ENCODE measurements at places on chromosomes 2 and 18.

GRCh38 chr2:167254721-167255120, 366.4 kb downstream of the XIRP2 start:
- DNase-seq: no peak

DNA sequence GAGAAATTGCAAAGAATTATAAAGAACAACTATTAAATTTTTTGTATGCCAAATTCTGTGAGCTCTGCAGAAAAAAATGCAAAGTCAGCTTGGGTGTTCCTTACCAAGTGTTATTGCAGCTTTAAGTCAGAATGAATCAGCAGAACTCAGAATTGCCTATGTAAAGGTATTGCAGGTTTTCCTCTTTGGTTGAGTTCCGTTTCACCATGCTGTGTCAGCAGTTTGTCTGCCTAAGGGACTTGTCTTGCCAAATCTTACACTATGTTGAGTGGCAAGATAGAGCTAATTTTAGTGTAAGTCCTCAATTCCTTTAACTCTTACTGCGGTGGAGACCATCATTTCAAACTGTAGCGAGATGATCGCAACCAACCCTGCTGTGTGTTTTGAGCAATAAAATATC, 38.8 kb downstream of the ADAM23 start:
- DNase-seq: no peak

DNA sequence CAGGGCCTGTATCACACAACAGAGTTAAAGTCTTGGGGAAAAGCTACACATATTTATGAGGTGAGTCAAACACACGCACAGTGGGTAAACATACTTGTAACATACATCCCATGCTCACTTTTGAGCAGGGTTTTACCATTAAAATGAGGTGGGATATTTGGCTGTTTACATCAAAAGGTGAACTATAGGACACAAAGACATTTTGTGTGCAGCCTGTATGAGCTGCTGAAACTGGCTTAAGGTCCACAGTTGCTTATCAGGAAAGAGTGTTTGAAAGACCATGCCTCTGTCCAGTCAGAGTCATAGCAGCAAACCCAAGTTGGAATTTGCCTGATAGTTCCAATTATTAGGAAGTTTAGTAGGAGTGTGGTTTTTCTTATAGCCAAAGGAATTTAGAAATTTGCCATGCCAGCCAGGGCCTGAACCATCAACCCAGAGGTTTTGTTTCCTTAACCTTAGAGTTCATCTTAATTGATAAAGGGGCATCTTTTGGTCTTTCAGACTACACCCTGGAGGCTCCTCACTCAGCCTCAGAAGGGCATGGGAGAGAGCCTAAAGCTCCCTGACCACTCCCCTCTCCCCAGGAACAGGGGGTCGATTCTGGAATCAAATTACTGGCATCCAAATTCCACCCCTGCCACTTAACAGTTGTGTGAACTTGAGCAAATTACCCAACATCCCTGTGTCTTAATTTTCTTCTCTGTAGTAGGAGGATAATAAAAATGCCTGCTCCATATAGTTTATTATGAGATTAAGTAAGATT, 29.9 kb upstream of the L3MBTL4 start:
- DNase-seq: no peak

- no peak for DNase-seq
Observed at GRCh38 chr18:63322908-63323634, 3.5 kb upstream of the BCL2 start.

DNA sequence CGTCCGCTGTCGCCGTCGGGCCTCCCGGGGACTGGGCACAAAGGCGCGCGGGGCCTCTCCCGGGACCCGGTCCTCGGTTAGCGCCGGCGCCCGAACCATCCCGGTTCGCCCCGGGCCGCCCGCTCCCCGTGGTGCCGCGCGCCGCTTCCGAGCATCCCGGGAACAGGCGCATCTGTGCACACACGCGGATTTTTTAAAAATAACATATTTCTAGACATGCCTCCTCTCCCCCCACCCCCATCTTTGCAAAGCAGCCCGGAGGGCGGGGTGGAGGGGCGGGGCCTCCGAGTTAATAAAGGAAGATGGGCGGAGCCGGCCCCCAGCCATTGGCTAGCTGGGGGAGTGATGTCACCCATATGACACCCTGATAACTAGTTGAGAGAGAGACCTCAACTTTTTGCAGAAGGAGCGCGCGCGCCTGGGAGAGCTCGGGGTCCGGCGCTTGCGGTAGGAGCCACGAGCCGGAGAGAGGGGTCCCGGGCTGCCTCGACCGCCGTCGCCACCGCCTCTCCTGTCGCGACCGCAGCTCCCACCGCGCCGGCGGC, at the start of gene SOX11:
SOX11 (plus strand) TSS at position 400 of the 545 bp plus-strand sequence. CDS start 338 bp downstream, outside the sequence.
- DNase-seq: no peak

All from activated CD8-positive, alpha-beta memory T cell treated with anti-CD3 and anti-CD28 coated beads for 4 hours (primary cell).